ENCODE measurements at places on chromosomes 1 and 21.

DNA sequence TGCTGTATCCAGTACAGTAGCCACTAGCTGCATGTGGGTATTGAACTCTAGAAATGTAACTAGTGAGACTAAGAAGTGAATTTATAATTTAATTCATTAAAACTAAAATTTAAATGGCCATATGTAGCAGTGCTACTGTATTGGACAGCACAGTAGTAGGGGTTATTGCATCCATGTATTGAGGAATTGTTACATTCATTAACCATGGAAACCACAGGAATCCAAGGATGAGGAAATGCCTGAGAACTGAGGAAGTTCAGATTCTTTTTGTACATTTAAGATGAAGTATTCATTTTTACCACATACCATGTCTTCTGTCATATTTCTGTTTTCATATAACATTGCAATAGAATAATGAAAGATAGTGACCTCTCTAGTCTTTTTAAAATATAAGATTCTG is 2.6 kb downstream of the MTF2 start:
- no peak for DNase-seq

DNA sequence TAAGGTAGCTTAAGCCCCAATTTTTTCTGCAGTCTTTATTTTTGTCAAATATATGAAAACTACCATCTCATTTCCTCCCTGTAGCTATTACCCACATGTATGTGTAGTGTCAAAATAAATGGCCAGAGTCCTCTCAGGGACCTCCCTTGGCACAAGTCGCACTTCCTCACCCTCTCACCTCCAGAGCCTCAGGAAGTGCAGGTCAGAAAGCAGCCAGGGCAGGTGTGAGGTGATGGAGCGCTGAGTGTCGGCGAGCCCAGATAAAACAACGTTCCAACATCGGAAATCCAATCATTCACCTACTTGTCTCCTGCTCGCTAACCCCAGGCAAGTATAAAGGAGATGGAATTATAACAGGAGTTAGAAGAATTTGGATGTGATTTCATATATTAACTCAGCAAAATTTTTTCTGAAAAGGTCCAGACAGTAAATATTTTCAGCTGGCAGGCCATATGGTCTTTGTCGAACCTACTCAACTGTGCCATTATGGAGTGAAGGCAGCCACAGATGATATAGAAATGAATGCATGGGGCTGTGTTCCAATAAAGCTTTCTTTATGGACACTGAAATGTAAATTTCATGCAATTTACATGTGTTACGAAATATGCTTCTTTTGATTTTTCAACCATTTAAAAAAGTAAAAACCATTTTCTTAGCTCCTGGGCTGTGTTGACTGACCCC is 76.8 kb upstream of the ERG start:
- DNase-seq = no peak

- DNase-seq = no peak
Measured at GRCh38 chr1:158323866-158324265, 7.5 kb downstream of the CD1B start.

DNA sequence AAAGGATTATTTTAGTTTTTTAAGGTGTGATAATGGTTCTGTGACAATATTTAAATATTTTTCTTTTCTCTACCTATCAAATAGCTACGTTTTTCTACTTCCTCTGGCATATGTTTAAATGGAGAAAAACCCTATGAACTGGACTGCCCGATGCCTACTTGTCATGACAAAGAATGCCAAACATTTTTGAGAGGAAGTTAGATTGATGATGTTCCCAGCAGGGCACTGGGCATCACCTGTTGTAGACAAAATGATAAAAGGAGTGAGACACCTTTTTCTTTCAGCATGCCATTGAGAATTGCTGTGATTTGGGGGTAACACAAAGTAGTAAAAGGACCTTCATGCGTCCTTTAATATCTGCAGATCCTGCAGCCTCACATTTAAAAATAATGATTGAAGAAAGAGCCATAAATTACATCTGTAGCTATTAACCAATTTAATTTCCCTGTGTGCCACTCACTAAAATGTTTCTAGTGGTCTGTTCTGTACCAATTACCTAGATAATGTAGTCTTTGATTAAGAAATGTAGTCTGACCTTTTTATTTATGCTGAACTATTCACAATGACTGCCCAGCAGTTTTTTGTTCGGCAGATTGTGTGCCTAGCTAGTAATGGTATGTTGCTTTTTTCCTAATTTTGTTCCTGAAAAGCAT is 47.6 kb downstream of the RPL5 start:
- no peak for DNase-seq

GRCh38 chr1:239067480-239067879 is 318.9 kb upstream of the CHRM3 start:
- DNase-seq = no peak

- DNase-seq = no peak
Measured at GRCh38 chr1:91763252-91763651, 122.7 kb downstream of the TGFBR3 start.
